Body of pancreas (tissue), 4 donors: ENCODE measurements at places on chromosomes 2 and 18. TPM values are rescaled to one million over a fixed set of nuclear protein-coding genes. Genes with fewer than 3 reads are reported as not detected.

The ATRAID gene
- 69.2 TPM for total RNA-seq

- DNase-seq, result no peak
Observed at GRCh38 chr2:71562518-71562917, 109.2 kb downstream of the DYSF start.

DNA sequence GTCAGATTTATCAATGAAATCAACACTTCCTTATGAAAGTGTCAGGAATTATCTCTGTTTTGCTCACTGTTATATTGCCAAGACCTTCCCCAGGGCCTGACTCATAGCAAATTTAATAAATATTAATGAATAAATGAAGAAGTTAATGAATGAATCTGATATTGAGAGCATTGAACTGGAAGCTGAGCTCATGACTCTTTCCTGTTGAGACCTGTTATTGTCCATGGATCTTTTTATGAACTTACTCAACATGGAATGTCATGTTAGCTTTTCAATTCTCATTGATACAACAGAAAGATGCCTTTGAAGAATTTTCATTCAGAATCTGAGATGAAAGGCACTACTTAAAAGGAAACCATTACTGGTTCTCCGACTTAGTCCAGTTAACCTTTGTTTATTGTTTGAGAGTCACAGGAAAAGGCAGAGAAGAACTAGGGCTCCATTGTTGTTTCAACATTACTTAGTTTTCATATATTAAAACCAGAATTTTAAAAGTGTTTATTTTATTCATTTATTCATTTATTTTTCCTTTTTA is 90.4 kb upstream of the UNC80 start:
- no peak for DNase-seq

The TMEM127 gene
- total RNA-seq, result 22.1 TPM

The GPBAR1 gene
- total RNA-seq, result 3.1 TPM

The GREB1 gene
- total RNA-seq, result 10.4 TPM

The CNDP1 gene
- total RNA-seq, result under 0.01 TPM

GRCh38 chr18:79973517-79973916 is 9.1 kb downstream of the HSBP1L1 start:
- DNase-seq, result no peak

DNA sequence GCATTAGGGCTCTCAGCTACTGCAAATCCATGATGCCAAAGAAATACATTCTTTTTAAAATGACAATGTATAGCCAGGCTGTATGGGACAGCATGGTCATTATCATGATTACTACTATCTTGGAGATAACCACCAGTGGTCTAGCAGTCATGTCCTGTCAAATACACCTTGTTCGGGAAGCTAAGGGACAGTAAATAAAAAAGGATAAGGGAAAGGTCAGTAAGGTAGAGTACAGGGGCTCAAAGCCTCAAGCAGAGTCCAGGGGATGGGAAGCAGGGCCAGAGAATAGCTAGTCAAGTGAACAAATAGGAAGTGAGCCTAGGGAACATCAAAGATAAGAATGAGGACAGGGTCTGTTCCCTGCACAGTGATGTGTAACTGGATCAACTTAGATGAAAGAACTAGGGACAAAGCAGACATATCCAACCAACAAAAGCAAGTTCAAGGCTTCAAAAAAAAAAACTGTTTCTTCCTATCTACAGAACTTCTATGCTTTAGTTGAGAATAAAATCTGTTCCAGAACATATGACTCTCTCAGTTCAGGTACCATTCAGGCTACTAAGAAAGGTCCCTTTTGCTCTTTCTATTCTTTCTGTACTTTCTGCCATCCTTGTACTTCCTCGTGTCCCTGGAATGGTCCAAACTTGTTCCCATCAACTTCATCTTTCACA is 62.9 kb upstream of the EHBP1 start:
- no peak for DNase-seq

The SCYGR4 gene
- total RNA-seq, result not detected
